KBM-7 (cell line): ENCODE measurements at places on chromosomes 7 and 10.
A peak's percentile ranks its signal among the peaks of the same experiment; 100 is the strongest.

GRCh38 chr10:50796693-50797092 is 57.0 kb downstream of the ASAH2B start:
- DNase-seq = no peak

- no peak for DNase-seq
Observed at GRCh38 chr10:47116445-47116844, 183.6 kb upstream of the GDF10 start.

DNA sequence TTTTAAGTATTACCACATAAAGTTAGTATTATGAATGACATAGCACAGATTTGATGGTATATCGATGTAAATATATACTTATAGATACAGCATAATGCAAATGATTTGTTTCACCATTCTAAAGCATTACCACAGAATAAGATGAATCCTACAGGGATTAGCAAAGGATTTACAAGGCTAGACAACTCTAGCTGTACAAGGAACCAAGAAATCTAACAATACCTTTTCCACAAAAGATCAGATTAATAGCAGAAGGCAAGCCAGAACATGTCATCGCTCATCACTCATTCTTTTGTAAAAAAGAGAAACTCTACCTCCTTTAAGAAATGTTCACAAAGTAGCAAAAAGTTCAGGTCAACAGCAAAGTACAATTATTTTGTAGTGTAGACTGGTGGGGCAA is 105.1 kb upstream of the ANK3 start:
- no peak for DNase-seq

DNA sequence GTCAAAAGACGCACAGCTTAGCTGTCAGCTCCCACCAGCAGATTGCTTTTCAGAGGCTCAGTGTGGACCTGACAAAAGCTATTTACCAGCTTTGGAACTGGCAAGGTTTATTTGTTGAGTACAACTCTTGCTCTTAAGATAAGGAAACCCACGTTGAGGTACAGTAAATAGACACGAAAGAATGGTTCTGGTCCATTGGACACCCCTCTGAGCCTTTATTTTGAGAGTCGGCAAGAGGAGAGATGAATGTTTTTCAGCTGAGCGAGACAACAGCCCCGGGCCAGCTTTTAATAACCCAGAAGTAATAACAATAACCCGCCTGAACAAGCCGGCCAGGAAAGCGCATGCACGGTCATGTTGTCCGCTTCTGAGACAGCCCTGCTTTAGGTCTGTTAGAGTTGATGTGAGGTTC is 49.0 kb downstream of the WNT2 start:
- DNase-seq = no peak

DNA sequence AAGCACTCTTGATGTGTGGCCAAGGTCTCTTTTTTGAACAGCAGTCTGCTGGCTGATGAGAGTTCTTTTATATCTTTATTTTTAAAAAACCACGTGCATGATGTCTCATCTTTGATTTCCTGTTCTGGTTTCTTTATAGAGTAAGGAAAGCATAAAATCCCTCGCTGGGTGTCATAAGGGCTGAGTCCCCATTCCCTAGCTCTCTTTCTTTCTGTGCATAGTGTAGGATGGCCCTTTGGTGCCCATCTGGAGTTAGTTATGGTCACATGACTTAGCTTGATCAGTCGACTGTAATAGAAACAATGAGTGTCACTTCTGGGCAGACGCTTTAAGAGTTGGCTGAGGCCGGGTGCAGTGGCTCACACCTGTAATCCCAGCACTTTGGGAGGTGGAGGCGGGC is 38.5 kb downstream of the GHRHR start:
- no peak for DNase-seq

GRCh38 chr10:112969542-112969941 is 19.5 kb downstream of the TCF7L2 start:
- no peak for DNase-seq

GRCh38 chr10:52752801-52753445 is 19.7 kb downstream of the MBL2 start:
- DNase-seq = no peak

- peak; percentile 18 for DNase-seq
Observed at GRCh38 chr10:120131183-120131582, 238.7 kb downstream of the SEC23IP start.

- no peak for DNase-seq
Observed at GRCh38 chr7:128838981-128839731, 8.9 kb downstream of the FLNC start.

- DNase-seq = peak; percentile 73
Observed at GRCh38 chr7:47571331-47572093, 10.4 kb downstream of the TNS3 start.

DNA sequence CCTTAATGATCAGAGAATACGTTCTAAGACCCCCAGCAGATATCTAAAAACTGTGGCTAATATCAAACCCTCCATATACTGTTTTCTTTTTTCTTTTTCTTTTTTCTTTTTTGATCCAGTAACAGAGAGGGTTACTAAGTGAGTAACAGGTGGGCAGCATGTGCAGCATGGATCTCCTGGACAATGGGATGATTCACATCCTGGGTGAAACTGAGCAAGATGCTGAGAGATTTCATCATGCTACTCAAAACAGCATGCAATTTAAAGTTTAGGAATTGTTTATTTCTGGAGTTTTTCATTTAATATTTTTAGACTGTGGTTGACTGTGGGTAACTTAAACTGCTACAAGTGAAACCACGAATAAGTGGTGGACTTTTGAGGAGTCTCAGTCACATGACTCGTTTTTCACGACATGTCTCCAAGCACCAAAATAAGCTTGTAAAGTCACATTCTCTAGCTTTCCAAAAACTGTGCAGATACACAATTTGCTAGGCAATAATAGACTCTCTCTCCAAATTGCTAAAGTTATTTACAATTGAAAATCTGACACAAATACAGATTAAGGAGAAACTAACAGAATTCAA is 716.2 kb downstream of the NXPH1 start:
- no peak for DNase-seq

- no peak for DNase-seq
Observed at GRCh38 chr10:71536332-71536731, 139.6 kb downstream of the CDH23 start.

DNA sequence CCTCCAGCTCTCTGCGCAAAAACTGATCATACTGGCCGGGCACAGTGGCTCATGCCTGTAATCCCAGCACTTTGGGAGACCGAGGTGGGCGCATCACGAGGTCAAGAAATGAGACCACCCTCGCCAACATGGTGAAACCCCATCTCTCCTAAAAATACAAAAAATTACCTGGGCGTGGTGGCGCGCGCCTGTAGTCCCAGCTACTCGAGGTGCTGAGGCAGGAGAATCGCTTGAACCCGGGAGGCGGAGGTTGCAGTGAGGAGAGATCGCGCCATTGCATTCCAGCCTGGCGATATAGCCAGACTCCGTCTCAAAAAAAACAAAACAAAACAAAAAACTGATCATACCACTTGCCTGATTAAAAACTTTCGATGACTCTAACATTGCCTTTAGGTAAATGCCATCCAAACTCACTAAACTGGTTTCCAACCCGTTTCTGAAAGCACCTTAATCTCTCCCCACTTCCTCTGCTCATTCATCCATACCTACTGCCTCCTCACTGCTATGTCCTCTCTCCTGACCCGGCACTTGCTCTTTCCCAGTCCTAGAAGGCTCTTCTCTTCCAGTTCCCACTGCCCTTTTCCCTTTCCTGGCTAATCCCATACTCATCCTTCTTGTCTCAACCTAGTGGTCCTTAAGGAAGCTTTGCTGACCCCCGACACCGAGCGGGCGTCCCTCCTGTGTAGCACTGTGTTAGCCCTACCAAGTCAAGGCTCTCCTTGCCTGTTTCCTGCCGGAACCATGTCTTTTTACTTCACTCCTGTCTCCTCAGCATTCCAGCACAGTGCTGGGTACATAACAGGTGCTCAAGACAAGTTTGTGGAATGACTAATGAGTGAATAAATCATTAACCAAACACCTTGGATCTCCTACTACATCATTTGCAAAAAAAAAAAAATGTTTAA is 686 bp upstream of the MIOS start:
- DNase-seq = no peak

- peak; percentile 100 for DNase-seq
Observed at GRCh38 chr10:99620711-99621453, 643 bp upstream of the SLC25A28 start.

DNA sequence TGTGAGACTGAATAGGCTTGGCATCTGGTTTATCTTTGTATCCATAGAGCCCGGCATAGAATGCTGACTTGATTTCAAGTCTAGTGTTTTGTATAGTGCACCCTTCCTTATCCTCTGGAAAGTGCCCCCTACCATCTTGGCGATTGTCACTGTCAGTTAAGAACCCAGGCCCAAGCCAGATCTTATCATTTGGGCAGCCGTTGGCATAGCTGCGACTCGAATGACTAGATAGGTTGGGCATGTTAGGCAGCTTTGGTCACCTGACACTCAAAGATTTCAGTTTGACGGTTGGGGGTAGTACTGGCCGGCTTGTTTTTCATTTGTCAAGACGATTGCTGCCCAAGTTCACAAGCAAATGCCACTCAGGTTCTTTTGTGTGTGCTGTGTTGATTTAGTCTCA is 6.6 kb downstream of the NIPSNAP2 start:
- no peak for DNase-seq

GRCh38 chr7:129208667-129209066 is 16.2 kb upstream of the AHCYL2 start:
- no peak for DNase-seq

GRCh38 chr10:33333260-33334101 is 986 bp downstream of the NRP1 start:
- DNase-seq = peak; percentile 90

GRCh38 chr7:99786726-99787335 is 2.8 kb upstream of the CYP3A4 start:
- no peak for DNase-seq

GRCh38 chr7:87220026-87220733 is 648 bp upstream of the TMEM243 start:
- peak; percentile 69 for DNase-seq

DNA sequence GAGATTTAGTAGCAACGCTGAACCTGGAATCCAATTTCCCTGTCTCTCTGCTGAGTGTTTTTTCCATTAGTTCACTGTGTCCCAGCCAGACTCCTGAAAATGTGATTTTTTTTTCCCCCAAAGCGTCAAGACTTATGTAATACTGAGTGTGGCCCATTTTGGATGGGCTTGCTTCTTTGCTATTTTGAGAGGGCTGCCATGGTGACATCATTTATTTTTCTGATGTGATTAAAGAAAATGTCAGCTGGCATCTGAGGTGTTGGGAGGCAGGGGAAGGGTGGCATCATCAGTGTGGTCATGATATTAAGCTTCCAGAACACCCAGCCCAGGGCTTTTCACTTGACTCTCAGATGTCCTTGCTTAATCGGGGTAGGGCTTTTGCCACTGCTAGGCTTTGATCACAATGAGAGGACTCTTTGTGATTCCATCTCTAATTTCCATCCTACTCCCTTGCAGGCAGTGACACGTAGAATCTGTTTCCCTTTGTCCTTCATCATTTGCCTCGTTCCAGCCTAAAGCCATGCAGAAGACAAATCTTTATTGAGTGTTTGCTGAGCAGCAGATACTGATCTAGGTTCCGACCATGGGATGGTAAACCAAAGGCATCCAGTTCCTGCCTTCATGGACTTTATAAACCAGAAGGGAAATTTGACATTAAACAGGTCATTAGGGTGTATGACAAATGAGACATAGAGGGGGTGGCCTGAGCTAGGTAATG is 7.4 kb downstream of the ZNF365 start:
- no peak for DNase-seq

DNA sequence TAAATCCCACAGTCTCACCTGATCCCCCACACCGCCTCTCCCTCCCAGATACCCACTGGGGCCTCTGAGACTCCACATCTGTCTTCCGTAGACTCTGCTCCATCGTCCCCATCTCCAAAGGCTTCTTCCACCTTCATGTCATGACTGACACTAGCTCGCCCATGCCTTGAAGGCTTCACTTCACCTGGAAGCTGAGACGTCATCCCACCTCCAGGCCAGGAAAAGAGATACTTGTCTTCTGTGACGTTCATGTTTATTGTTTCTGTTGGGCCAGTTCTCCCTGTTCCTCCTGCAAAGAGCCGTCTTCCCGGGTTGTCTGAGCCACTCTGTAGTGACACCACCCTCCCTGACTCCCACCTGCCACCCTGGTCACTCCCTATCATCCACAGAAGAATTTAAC is 3.6 kb upstream of the ZNF862 start:
- no peak for DNase-seq

- DNase-seq = no peak
Observed at GRCh38 chr10:84665211-84665610, 336.8 kb downstream of the CCSER2 start.

DNA sequence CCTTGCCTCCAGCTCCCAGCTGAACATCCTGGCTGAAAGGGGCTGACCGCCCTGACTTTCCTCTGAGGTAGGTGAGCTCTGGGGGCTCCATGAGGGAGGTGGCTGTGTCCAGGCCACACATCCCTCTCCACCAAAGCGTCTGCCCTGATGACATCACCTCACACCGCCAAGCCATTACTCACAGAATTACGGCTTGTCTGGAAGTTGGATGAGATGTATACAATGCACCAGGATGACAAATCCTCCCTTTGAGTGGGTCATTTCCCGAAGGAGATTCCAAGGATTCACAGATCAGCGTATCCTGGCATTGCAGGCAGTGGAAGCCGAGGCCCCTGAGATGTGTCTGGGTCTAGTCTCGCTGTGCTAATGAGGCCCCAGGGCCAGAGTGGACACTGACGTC is 15.1 kb upstream of the RET start:
- DNase-seq = no peak

- DNase-seq = no peak
Observed at GRCh38 chr7:132065193-132065988, 509.0 kb upstream of the PODXL start.

DNA sequence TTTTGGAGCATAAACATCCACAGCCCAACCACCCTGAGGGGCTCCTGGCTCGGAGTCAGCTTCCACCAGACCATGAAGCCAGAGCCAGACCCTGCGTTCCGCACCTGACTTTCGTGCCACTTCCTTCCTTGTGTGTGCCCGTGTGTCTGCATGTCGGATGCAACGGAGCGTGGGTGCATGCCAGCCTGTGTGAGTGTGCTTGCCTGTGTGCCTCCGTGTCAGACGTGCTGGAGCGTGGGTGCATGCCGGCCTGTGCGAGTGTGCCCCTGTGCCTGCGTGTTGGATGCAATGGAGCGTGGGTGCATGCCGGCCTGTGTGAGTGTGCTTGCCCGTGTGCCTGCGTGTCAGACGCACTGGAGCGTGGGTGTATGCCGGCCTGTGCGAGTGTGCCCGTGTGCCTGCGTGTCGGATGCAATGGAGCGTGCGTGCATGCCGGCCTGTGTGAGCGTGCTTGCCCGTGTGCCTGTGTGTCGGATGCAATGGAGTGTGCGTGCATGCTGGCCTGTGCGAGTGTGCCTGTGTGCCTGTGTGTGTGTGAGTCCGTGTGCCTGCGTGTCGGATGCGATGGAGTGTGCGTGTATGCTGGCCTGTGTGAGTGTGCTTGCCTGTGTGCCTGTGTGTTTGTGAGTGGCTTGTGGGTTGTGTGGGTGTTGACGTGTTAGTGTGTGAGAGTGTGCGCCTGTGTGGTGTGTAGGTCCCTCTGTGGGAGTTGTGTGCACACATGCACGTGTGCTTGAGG is 28.1 kb upstream of the KNDC1 start:
- no peak for DNase-seq

GRCh38 chr7:17786314-17786852 is 153.9 kb downstream of the SNX13 start:
- DNase-seq = no peak

- no peak for DNase-seq
Observed at GRCh38 chr10:97333351-97333600, 1.3 kb downstream of the FRAT2 start.

- DNase-seq = no peak
Observed at GRCh38 chr7:42617071-42617765, 294.7 kb downstream of the C7orf25 start.
